RPMI7951 (cell line): ENCODE measurements at places on chromosomes 5 and 9. TPM values are rescaled to one million over a fixed set of nuclear protein-coding genes. Genes with fewer than 3 reads are reported as not detected.

DNA sequence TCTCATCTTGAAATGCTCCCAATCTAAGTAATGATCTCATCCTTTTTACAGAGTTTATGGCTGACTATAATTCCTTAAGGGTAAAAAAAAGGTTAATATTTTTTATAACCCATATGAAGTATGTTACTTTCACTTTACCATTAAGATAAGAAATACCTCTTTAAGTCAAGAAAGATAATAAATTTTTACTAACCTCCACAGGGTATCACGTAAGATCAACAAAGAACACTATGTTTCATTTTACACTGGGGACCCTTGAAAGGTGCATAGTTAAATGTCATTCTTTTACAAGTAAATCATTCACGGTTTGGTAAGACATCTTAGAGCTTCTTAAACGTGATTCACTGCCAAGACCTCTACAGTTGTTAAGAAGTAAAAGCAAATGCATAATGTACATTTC is 472.7 kb upstream of the CDH9 start:
- DNase-seq = no peak

GRCh38 chr5:124713595-124713994 is 32.8 kb downstream of the ZNF608 start:
- DNase-seq = no peak

HK3 gene
- not detected in 2 replicates for total RNA-seq

DNA sequence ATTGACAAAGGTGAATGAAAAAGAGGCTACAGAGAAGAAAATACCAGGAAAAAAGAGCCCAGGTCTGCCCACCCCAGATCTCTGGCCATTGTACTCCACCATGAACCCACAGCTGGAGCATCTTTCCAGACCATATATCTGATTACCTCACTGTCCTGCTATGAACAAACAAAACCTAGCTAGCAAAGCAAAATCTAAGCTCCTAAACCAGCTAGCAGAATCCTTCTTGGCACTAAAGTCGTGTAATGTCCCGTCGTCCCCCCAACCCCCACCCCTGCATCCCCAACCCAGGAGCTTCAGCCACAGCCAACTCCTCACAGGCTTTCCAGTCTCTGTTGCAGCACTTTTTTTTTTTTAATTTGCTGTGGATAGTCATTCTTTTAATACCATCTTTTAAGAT is 2.5 kb downstream of the C1QTNF3 start:
- DNase-seq = no peak

DNA sequence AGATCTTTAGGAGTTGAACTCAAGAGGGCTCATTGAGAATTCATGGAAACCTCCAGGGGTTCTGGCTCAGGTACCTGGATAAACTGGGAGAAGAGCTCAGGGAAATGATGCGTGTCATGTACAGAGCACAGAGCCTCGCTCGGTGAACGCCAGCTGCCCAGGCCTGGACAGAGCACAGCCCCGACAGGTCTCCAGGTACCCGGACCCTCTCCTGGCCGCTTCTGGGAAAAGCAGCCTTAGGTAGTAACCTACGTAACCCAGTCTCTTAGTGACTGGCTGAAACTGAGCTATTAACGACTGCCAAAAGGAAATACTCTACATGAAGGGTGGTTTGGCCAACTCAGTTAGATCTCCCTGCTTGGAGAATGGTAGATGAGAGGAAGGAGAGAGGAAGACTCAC is 157.4 kb downstream of the TTLL11 start:
- no peak for DNase-seq

MFAP3 gene
- 51.1 and 58.9 TPM in 2 replicates for total RNA-seq

- no peak for DNase-seq
Measured at GRCh38 chr5:103862398-103862797, 299.8 kb upstream of the NUDT12 start.

PCDHGC3 gene
- total RNA-seq = 75.6 and 81.8 TPM in 2 replicates

DNA sequence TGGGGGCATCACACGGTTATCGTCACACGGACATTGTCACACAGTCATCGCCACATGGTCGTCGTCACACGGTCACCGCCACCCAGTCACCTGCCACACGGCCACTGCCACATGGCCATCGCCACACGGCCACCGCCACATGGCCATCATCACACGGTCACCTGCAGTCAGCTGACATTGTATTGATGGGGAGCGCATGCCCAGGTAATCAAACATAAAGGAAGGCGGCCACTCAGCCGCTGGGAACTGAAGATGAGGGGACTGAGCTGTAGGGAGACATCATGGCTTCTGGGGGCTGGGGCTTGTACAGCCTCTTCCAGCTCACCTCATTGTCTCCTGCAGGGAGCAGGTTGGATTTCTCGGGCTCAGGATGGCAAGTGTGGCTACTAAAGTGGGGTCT is 49.2 kb downstream of the MRPL36 start:
- DNase-seq = no peak

DNA sequence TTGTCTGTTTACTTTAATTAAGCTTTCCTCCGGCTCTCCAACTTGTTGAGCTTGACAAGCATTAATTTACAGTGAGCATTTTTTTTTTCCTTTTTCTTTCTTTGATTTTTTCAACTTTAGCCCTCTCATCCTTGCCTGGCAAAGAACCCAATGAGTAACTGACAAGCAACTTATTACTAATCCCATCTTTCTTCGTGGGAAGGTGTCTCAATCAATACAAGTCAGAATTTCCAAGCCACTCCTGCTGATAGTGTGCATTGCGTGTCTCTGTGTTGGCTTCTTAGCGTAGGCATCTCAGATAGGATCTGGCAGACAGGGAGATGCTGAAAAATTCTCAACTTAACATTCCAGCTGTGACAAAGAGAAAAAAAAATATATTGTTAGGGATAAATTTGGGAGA is 527.7 kb upstream of the WWC1 start:
- peak; percentile 41 for DNase-seq

DNA sequence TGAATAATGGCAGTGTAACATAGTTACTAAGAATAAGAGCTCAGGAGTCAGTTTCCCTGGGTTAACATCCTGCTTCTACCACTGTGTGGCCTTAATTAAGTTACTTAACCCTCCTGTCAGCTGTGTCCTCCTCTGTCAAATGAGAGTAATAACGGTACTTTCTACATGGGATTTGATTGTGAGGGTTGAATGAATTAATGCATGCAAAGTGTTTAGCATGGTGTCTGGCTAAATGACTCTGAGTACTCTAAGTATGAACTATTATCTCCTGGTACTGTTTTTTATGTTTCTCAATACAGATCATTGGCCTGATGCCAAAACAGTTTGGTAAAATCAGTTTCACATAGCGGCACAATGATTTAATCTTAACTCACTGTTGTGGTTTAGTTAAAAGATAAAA is 19.6 kb downstream of the ZNF131 start:
- no peak for DNase-seq

FST gene
- total RNA-seq = 1.2 and 1.6 TPM in 2 replicates

DNA sequence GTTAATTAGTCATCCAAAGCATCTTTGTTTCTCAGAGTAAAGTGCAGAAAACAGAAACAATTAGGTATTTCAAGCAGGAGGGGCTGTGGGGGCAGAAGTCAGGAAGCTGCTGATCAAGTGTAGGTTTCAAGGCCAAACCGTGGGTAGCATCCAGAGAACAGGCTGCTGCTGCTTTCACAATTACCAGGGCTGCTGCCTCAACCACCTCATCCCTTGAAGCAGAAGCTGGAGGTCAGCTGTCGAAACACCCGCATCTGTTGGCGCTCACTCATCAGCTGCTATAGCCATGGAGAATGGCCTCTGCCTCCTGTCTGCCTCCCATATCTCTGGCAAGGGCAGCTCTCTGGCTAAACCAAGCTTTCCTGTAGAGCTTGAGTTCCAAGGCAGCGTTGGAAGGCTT is 122.9 kb upstream of the OSMR start:
- DNase-seq = no peak

DNA sequence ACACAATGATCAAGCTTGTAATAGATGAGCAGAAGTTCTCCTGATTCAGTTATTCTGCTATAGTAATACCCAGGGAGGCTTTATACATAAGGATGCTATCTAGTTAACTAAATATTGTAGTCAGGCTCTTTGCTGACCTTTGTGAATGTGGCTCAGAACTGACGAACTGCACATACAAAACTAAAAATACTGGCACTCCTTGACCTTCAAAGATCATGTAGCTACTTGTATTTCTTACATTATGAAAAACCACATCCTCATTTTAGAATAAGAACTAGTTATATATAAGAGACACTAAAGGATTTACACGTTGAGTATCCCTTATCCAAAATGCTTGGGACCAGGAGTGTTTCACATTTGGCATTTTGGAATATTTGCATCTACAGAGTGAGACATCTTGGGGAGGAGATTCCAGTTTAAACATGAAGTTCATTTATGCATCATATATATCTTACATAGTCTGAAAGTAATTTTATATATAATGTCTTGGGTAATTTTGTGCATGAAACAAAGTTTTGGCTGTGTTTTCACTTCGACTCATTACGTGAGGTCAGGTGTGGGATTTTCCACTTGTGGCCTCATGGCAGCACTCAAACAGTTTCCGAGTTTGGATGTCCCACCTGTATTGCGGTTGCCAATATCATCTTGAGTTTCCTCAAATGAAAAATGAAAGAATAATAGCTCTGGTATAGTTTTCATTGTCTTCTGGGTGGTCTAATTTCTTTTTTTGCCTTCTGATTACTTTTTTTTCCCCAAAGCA is 58.4 kb upstream of the FBXL7 start:
- DNase-seq = no peak

DNA sequence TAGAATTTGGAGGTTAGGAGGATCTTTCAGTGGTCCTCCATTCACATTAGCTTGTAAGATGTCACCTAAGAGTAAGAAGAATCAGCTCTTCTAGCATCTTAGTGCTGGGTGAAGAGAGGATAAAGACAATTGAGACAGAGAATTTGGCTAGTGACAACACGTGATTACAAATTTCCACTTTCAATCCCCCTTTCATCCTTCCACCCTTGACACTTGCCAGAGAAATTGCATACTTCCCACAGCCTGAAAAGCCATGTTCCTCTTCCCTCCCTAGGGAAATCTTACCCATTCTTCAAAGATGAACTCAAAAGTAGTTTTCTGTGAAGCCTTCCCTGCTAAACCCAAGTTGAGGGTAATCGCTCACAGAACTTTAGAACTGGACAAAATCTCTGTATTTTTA is 282.6 kb upstream of the PTGER4 start:
- no peak for DNase-seq

PNPLA7 gene
- total RNA-seq = not detected in 2 replicates

GRCh38 chr5:143930561-143930960 is 118.6 kb downstream of the HMHB1 start:
- no peak for DNase-seq

DNA sequence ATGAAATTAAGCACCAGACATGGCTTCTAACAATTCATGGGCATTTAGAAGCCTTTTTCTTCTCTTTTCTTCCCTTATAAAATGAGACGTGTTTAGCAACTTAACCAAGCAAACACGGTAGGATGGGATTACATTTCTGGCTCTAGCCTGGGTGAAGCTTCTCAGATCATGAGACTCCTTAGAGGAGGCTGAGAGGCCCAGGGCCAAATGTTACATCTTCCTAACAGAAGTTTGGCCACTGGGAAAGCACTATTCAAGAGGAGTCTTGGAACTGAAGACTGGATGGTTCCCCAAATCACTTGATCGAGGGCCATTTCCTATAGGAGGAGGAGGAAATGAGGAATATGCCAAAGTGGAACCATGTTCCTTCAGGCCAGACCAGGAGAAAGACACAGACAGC is 1.9 kb downstream of the GABRP start:
- no peak for DNase-seq

GRCh38 chr5:143649937-143650621 is 161.9 kb upstream of the HMHB1 start:
- no peak for DNase-seq

DNA sequence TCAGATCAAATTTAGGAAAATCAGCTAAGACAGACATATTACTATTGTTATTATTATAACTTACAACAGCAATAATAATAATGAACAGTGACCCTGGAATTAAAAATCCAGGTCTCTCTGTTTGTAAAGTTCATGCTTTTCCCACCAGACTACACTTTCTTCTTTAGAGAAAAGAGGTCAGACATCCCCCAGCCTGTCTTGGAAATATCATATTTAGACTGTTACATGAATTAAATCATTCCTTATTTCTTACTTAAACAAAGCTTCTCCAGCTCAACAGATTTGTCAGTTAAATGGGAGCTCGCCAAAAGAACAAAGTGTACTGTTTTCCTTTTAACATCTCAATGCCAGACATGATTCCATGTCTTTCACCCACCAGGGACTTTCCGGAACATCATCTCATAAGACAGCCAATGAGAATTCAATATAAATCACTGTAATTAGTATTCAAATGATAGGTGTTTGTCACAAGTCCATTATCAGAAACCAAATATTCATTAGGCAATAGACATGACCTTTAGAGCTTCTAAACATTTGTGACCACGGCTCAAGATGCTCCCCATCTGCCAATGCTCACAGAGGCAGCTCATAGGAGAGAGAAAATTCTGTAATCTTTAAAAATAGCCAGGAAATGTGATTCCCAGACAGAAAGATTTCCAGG is 351.9 kb downstream of the ENC1 start:
- DNase-seq = no peak

DNA sequence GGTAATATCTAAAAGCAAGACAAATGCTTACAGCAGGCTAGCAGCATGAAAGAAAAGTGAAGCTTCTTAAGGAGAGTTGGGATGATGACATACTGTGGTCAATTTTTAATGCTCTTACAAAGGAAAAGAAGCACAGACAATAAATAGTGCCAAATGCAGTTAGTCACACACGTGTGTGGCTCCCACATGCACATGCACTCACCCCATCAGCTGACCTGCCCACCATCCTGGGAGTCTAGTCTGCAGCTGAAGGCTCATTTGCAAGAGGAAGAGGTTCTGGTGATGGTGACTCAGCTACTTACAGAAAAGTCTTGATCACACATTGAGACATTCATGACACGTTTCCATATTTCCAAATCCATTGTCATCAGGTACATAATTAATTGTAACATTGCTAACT is 129.3 kb downstream of the MRPL36 start:
- DNase-seq = peak; percentile 13

GLRA1 gene
- not detected in 2 replicates for total RNA-seq
